Naive thymus-derived CD8-positive, alpha-beta T cell (primary cell): ENCODE measurements at places on chromosomes 4 and X. TPM values are rescaled to one million over a fixed set of nuclear protein-coding genes. Genes with fewer than 3 reads are reported as not detected.

Gene NWD2
- not detected for polyA plus RNA-seq

DNA sequence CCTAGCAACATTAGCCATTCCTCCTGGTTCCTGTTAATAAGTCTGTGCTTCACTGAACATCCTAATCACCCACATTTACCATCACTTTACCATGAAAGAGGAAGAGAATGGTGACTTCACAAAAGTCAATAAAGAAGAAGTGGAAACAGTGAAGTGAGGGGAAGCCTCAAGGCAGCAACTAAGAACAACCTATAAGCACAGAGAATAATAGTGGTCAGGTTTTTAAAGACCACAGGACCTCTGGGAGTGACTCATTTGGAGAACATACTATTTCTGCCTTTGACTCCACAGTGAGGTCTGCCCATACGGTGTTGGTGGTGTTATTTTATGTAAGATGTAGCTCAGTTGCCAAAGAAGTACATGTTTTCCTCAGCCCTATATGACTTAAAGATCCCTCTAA, 86.0 kb upstream of the TET2 start:
- DNase-seq: no peak

- no peak for DNase-seq
Observed at GRCh38 chr4:67125636-67126514, 419.4 kb downstream of the CENPC start.

- peak; percentile 44 for DNase-seq
Observed at GRCh38 chr4:39526765-39527295, 409 bp downstream of the UGDH start.
